ENCODE measurements at places on chromosomes 7 and 10.

DNA sequence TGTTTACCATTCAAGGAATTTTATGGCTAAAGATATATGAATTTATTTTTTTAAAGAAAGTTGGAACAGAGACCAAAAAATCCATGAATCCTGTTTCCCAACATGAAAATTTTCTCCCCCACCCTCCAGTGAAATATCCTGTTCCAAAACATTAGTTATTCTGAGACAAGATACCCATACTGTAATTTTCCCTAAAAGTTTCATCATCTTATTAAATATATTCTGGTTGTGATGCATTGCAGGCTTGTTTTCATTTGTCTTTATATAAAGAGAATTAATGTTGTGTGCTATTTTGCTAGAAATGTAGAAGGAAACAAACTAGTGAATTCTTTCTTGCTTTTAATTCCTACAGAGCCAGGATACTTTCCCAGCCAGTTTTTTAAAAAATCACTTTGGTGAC lies 106.6 kb downstream of the EXOC4 start:
- no peaks in the 10 kb centered on the region for H3K27me3 ChIP-seq
- H3K27ac ChIP-seq = no peak overlapping the region
- no peak for DNase-seq
- H3K4me1 ChIP-seq = no peaks in the 10 kb centered on the region
- H3K4me3 ChIP-seq = no peak overlapping the region

DNA sequence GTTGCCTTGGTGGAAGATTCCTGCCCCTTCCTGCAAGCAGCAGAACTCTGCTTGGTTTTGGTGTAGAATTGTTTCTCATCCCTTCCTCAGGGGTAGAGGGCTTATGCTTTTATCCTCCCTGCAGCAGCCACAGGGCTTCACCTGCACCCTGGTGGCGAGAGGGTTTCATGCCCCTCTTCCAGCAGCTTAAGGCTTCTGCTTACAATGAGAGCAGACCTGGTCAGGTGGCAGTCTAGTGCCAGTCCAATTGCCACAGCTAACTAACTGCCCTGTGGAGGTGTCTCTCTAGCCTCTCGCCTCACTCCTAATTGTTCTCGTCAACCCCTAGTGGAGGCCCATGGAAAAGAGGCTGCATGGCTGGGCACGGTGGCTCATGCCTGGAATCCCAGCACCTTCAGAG lies 19.3 kb downstream of the ACBD7 start:
- no peak overlapping the region for H3K27ac ChIP-seq
- no peak for DNase-seq
- no peaks in the 10 kb centered on the region for H3K36me3 ChIP-seq
- no peaks in the 10 kb centered on the region for H3K4me1 ChIP-seq
- no peaks in the 10 kb centered on the region for H3K27me3 ChIP-seq

DNA sequence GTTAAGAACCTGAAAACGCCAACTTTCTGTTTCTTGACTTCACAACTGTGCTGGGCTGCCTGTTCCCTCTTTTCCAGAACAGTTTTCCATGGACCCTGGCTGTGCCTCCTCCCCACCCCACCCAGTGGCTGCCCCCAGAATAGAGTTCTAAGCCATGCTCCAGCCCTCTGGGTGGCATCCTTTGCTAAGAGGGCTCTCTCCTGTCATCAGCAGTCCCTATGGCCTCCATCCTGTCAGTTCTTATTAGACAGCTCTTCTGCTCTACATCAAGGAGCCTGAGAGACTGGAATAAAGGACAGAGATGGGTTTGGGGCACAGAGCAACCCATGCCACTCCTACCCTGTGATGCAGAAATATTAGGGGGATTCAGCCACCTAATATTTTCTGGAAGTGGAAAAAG lies 13.9 kb upstream of the LRRC4 start:
- peaks cover 8% of the 10 kb centered on the region for H3K4me1 ChIP-seq
- no peaks in the 10 kb centered on the region for H3K36me3 ChIP-seq
- H3K4me3 ChIP-seq = no peak overlapping the region
- no peak overlapping the region for H3K27ac ChIP-seq
- no peak for DNase-seq
- H3K27me3 ChIP-seq = no peaks in the 10 kb centered on the region

GRCh38 chr10:9296190-9296589 lies 1241.7 kb downstream of the GATA3 start:
- H3K27ac ChIP-seq = no peak overlapping the region
- no peak for DNase-seq
- peaks cover 6% of the 10 kb centered on the region for H3K27me3 ChIP-seq
- H3K4me3 ChIP-seq = no peak overlapping the region
- H3K36me3 ChIP-seq = no peaks in the 10 kb centered on the region
- no peaks in the 10 kb centered on the region for H3K4me1 ChIP-seq

GRCh38 chr7:119090851-119091250 lies 866.3 kb downstream of the ANKRD7 start:
- no peak overlapping the region for H3K4me3 ChIP-seq
- H3K36me3 ChIP-seq = no peaks in the 10 kb centered on the region
- no peaks in the 10 kb centered on the region for H3K27me3 ChIP-seq

DNA sequence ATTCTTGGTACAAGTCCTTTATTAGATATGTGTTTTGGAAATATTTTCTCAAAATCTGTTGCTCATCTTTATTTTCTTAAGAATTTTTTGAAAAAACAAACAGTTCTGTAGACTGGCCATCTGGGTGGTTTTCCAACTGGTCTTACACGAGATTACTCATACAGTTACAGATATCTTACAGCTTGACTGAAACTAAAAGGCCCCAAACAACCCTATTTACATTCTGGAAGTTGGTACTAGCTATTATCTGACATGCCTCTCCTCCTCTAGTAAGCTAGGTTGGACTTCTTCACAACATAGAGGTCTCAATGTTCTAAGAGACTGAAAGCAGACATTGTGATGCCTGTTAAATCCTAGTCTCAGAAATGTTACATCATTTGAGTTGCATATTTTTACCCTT lies 52.0 kb downstream of the ZNF22 start:
- no peak for DNase-seq
- no peaks in the 10 kb centered on the region for H3K4me1 ChIP-seq
- no peaks in the 10 kb centered on the region for H3K36me3 ChIP-seq
- no peaks in the 10 kb centered on the region for H3K27me3 ChIP-seq
- H3K4me3 ChIP-seq = no peak overlapping the region

- no peak for DNase-seq
- peak overlapping the region; percentile 94 for H3K4me3 ChIP-seq
- peak overlapping the region; percentile 89 for H3K27ac ChIP-seq
- H3K27me3 ChIP-seq = peaks cover 43% of the 10 kb centered on the region
Observed at GRCh38 chr10:110495731-110496552, 1.8 kb upstream of the DUSP5 start.

DNA sequence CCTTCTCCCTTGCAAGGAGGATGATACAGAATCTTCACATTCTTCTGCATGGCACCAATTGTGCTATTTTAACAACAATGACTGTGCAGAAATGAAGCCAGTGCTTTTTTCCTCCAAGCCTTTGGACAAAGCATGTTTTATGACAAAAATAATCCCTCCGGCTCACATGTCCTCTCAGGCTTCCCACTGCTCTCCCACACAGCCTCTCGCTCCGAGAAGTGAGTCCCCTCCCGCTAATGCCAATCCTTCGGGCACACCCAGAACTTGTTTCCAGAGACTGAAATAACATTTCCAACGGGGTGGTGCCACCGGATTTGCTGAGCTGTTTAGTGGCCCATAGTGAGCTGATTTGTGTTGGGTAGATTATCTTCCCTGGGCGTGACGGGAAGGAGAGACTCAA lies 35.8 kb downstream of the RBM17 start:
- H3K36me3 ChIP-seq = peaks cover 4% of the 10 kb centered on the region
- no peak overlapping the region for H3K4me3 ChIP-seq
- peaks cover 18% of the 10 kb centered on the region for H3K4me1 ChIP-seq
- H3K27ac ChIP-seq = no peak overlapping the region
- DNase-seq = no peak
- peaks cover 10% of the 10 kb centered on the region for H3K27me3 ChIP-seq

DNA sequence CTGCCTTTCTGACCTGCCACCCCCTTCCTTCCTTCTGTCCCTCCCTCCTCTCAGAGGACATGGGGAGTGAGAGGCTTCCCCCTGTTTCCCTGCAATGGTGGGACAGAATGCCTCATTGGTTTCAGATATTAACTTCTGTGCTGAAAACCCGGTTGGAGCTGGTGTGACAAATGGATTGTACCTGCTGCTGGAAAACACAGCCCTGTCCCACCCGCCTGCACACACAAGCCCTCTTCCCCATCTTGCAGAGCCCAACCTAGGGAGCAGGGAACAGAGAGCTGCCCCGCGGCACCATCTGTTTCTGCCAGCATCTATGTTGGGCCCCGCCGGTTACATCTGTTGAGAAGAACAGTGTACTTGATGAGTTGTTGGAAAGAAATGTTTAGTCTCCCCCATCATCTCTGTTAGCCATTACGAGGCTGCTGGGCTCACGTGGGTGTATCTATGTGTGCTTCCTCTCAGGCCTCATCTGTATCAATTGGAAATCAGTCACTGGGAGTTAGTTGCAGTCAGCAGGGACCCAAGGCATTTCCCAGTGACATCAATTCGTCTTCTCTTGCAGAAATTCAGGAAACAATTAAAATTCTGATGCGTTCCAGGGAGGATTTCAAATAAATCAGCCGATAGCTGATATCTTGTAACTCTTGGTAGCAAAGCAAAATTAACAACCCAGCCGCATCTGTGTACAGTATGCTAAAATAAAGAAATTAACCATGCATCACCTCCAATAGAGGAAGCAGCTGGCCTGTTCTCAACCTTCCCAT lies 725.6 kb upstream of the GALNT17 start:
- peak overlapping the region; percentile 37 for H3K4me3 ChIP-seq
- H3K4me1 ChIP-seq = peaks cover 33% of the 10 kb centered on the region
- peaks cover 4% of the 10 kb centered on the region for H3K27me3 ChIP-seq

- H3K4me1 ChIP-seq = peaks cover 50% of the 10 kb centered on the region
- peak overlapping the region; percentile 39 for H3K4me3 ChIP-seq
- no peak overlapping the region for H3K27ac ChIP-seq
- no peak for DNase-seq
Observed at GRCh38 chr7:128025819-128026218, 5.4 kb downstream of the LRRC4 start.

GRCh38 chr7:141074162-141074991 lies 513 bp downstream of the TMEM178B start:
- peaks cover 39% of the 10 kb centered on the region for H3K27me3 ChIP-seq
- peak overlapping the region; percentile 89 for H3K4me3 ChIP-seq
- DNase-seq = peak; percentile 68
- H3K4me1 ChIP-seq = no peaks in the 10 kb centered on the region
- no peak overlapping the region for H3K27ac ChIP-seq
- H3K36me3 ChIP-seq = no peaks in the 10 kb centered on the region

- DNase-seq = no peak
- no peak overlapping the region for H3K27ac ChIP-seq
- no peaks in the 10 kb centered on the region for H3K4me1 ChIP-seq
- H3K4me3 ChIP-seq = no peak overlapping the region
- H3K27me3 ChIP-seq = peaks cover 11% of the 10 kb centered on the region
- no peaks in the 10 kb centered on the region for H3K36me3 ChIP-seq
Observed at GRCh38 chr10:96339956-96340904, 18.6 kb downstream of the OPALIN start.
